CD4-positive, CD25-positive, alpha-beta regulatory T cell (primary cell): ENCODE measurements at places on chromosomes 12 and 14. TPM values are rescaled to one million over a fixed set of nuclear protein-coding genes. Genes with fewer than 3 reads are reported as not detected.

- peaks cover 8% of the 10 kb centered on the region for H3K4me1 ChIP-seq
- no peaks in the 10 kb centered on the region for H3K36me3 ChIP-seq
- H3K27ac ChIP-seq = no peak overlapping the region
- H3K4me3 ChIP-seq = peak overlapping the region; percentile 10
- peak; percentile 45 for DNase-seq
Observed at GRCh38 chr12:128534906-128535305, 267.9 kb downstream of the TMEM132C start.

GRCh38 chr12:50806176-50806575, 36.5 kb upstream of the TMPRSS12 start:
- no peak for DNase-seq
- no peaks in the 10 kb centered on the region for H3K27me3 ChIP-seq
- H3K4me1 ChIP-seq = no peaks in the 10 kb centered on the region
- no peak overlapping the region for H3K4me3 ChIP-seq
- no peak overlapping the region for H3K27ac ChIP-seq

Gene METAP2
- polyA plus RNA-seq = 33.9 TPM

DNA sequence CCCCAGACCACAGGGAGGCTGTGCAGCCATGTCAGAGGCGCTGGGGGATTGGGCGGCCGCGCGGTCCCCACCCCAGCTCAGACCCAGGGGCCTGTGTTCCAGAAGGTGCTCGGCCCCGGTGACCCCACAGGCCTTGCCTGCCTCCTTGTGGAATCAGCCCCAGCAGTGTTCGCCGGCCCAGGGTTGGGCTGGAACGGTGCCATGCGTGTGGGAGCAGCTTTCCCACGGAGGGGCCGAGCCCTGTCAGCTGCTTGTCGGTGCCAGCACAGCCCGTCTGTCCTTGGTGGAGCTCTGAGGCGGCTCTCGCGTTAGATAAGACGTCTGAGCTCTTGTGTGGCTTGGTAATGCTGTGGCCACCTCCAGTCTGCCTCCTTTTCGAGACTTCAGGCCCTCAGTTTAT, 8.5 kb downstream of the ZFYVE21 start:
- no peak for DNase-seq
- peaks cover 8% of the 10 kb centered on the region for H3K36me3 ChIP-seq
- H3K4me1 ChIP-seq = no peaks in the 10 kb centered on the region
- H3K27ac ChIP-seq = no peak overlapping the region
- H3K4me3 ChIP-seq = no peak overlapping the region

Gene OR4Q2
- polyA plus RNA-seq = not detected

- H3K4me1 ChIP-seq = peaks cover 16% of the 10 kb centered on the region
- H3K4me3 ChIP-seq = peak overlapping the region; percentile 16
- no peaks in the 10 kb centered on the region for H3K27me3 ChIP-seq
- peak; percentile 60 for DNase-seq
Observed at GRCh38 chr12:50088577-50089335, 3.6 kb downstream of the SMARCD1 start.

DNA sequence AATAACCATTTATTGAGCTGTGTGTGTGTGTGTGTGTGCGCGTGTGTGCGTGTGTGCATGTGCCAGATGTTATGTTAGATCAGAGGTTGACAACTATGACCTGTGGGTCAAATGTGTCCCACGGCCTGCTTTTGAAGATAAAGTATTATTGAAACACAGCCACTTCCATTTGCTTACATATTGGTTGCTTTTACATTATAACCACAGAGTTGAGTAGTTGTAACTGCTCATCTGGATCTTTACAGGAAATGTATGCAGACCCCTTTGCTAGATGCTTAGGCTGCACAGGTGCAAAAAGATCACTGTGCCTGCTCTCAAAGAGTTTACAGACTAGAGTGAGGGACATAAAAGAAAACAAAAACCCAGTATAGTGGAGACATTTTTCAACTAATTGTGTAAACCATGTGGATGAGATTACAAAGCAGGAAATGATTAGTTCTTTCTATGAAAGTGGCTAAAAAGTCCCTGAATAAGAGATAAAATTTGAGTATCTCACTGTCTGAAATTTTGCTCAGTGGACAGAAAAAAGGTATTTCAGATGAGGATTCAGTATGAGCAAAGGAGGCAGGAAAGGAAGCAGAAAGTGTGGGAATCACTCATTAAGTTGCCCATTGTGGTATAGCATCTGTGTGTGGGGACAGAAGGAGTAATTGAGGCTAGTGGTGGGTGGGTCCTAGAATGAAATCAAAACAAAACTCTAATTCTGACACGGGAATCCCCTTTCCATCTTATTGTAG, 188.4 kb downstream of the PAH start:
- no peaks in the 10 kb centered on the region for H3K27me3 ChIP-seq
- H3K36me3 ChIP-seq = no peaks in the 10 kb centered on the region
- no peak overlapping the region for H3K27ac ChIP-seq

GRCh38 chr12:69415471-69416275, 54.5 kb upstream of the FRS2 start:
- no peak overlapping the region for H3K27ac ChIP-seq
- H3K27me3 ChIP-seq = no peaks in the 10 kb centered on the region
- H3K36me3 ChIP-seq = peaks cover under 1% of the 10 kb centered on the region
- no peak overlapping the region for H3K4me3 ChIP-seq

Gene CLMN
- polyA plus RNA-seq = 0.90 TPM

GRCh38 chr14:89317051-89317691, 99.9 kb downstream of the FOXN3 start:
- H3K27me3 ChIP-seq = no peaks in the 10 kb centered on the region
- H3K4me1 ChIP-seq = peaks cover 5% of the 10 kb centered on the region
- peaks cover 12% of the 10 kb centered on the region for H3K36me3 ChIP-seq

DNA sequence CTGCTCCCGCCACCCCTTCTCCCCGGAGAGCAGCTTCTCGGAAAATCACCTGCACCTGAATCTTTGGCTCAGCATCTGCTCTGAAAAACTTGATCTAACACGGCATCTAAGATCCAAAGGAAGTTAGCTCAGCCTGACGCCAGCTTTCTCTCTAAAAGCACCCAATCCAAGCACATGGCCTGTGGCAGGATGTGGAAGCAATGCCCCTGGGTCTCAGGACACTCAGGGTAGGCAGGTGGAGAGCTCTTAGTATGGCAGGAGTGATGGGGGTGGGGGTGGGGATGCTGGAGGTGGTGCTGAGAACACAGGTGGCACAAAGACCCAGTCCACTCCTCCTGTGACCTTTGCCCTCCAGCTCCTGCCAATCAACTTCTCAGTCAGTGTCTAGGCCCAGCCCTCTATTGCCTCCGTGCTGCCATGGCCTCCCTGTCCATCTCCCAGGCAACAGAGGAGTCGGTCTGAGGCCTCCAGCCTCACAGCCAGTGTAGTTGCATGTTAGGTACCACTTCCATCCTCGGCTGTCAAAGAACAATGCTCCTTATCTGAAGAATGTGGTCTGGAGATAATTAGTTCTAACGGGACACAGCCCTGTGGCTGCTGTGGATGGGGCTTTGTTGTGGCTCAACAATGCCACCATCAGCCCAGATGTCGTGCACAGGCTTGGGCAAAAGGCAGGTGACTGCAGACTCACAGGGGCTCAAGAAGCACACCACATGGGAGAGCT, 180.0 kb upstream of the C14orf180 start:
- peaks cover 20% of the 10 kb centered on the region for H3K4me1 ChIP-seq
- H3K36me3 ChIP-seq = no peaks in the 10 kb centered on the region
- H3K27ac ChIP-seq = no peak overlapping the region

- peak overlapping the region; percentile 81 for H3K4me3 ChIP-seq
- no peaks in the 10 kb centered on the region for H3K36me3 ChIP-seq
- H3K27ac ChIP-seq = no peak overlapping the region
- no peaks in the 10 kb centered on the region for H3K27me3 ChIP-seq
Observed at GRCh38 chr12:42144158-42144407, 591 bp downstream of the GXYLT1 start.

DNA sequence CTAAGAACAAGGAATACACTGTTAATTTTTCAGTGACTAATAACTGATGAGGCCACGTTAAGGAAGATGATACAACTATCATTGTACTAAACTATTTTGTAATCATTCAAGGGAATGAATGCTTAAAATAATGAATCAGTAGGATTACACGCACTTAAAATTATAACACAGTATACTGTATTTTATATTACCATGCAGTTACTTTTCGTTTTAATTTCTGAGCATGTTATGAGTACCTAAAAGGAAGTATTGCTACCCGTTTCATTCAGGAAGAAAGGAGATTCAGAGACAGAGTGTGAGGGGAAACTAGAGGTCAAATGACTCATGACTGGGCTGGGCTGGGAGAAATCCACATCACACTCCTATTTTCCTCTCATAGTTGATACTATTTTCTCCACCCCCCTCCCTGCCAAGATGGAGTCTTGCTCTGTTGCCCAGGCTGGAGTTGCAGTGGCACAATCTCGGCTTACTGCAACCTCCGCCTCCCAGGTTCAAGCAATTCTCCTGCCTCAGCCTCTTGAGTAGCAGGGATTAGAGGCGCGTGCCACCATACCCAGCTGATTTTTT, 202.0 kb downstream of the PPM1H start:
- no peak overlapping the region for H3K27ac ChIP-seq
- H3K27me3 ChIP-seq = no peaks in the 10 kb centered on the region
- H3K4me1 ChIP-seq = no peaks in the 10 kb centered on the region
- no peaks in the 10 kb centered on the region for H3K36me3 ChIP-seq

- H3K27me3 ChIP-seq = no peaks in the 10 kb centered on the region
- H3K36me3 ChIP-seq = no peaks in the 10 kb centered on the region
- no peak overlapping the region for H3K4me3 ChIP-seq
Observed at GRCh38 chr12:5478081-5478706, 46.3 kb downstream of the NTF3 start.

DNA sequence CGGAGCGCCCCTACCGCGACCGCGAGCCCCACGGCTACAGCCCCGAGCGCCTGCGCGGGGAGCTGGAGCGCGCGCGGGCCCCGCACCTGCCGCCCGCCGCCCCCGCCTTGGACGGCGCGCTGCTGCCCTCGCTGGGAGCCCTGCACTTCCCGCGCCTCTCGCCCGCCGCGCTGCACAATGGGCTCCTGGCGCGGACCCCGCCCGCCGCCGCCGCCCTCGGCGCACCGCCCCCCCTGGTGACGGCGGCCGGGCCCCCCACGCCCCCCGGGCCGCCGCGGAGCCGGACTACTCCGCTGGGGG, 27.0 kb downstream of the LRCOL1 start:
- peaks cover 4% of the 10 kb centered on the region for H3K36me3 ChIP-seq
- H3K4me1 ChIP-seq = no peaks in the 10 kb centered on the region
- no peak for DNase-seq
- no peaks in the 10 kb centered on the region for H3K27me3 ChIP-seq

Gene TEX52
- not detected for polyA plus RNA-seq

Gene SYNDIG1L
- polyA plus RNA-seq = not detected

- no peaks in the 10 kb centered on the region for H3K4me1 ChIP-seq
- H3K36me3 ChIP-seq = no peaks in the 10 kb centered on the region
- no peaks in the 10 kb centered on the region for H3K27me3 ChIP-seq
Observed at GRCh38 chr12:18281941-18282340, 20.6 kb downstream of the PIK3C2G start.

DNA sequence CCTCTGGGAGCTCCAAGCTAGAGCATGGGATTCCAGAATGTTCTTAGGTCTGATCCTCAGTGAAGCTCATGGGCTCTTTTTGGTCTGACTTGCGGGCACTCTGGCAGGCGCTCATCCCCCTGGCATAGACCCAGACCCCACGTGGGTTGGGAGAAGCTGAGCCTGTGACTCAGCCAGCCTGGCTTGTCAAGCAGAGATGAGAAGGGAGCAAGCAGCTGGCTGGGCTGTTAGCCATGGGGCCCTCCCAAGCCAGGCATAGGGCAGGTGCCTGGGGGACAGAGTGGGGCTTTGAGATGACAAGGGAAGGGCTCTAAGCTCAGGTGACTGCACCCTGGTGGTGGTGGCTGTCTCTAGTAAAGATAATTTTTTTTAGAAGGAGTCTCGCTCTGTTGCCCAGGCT, 80.3 kb upstream of the NOS1 start:
- H3K4me1 ChIP-seq = no peaks in the 10 kb centered on the region
- H3K27ac ChIP-seq = no peak overlapping the region
- no peaks in the 10 kb centered on the region for H3K27me3 ChIP-seq
- no peak for DNase-seq

Gene TAS2R50
- not detected for polyA plus RNA-seq

DNA sequence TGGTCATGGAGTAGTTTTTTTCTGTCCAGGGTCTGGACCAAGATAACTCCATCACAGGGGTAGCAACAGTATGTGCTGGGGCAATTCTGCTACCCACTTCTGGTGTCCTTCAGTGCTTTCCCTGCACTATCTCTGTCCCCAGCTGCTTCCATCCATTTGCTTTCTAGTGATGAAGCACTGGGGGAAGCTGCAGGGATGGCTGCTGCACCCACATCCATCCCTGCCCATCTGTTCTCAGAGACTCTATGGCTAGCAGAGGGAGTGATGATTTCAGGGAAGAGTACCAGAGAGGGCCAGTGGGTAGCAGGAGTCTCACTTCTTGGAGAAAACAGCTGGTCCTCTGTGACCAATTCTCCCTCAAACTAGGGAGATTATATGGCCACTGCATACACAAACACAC, 44.1 kb downstream of the ETV6 start:
- H3K27me3 ChIP-seq = no peaks in the 10 kb centered on the region
- no peaks in the 10 kb centered on the region for H3K4me1 ChIP-seq
- no peaks in the 10 kb centered on the region for H3K36me3 ChIP-seq
- no peak overlapping the region for H3K4me3 ChIP-seq
- no peak overlapping the region for H3K27ac ChIP-seq
- no peak for DNase-seq

DNA sequence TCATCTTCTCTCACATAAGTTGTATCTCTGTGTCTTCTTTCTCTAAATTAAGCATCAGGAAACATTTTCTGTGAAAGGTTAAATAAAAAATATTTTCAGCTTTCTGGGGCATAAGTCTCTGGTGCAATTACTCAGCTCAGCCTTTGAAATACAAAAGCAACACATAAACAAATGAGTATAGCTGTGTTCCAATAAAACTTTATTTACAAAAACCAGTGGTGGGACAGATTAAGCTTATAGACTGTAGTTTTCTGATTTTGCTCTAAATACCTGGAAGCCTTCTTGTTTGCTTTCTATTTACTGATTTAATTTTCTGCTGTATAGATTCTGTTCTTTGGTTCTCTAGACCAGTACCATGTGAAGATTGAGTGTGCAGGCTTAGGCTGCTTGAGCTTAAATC, 655.1 kb downstream of the VRK1 start:
- no peak overlapping the region for H3K4me3 ChIP-seq
- no peaks in the 10 kb centered on the region for H3K36me3 ChIP-seq
- no peak for DNase-seq
- no peak overlapping the region for H3K27ac ChIP-seq

Gene TMTC1
- not detected for polyA plus RNA-seq

DNA sequence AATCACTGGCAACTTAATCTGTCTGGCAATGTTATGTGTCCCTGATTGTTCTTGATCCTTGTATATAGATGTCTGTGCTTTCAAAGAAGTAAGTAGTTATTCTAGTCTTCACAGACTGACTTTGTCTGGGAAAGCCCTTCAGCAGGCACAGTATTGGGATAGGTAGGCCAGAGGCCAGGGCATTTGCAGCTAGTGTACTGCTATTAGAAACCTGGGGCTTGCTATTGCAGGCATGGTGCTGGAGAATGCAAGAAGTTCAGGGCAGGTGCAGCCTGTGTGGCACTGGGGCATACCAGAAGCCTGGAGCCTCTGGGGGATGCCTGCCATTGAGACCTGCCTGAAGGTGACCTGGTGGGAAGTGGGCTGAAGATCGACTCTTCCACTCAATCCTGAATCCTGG, 96.3 kb downstream of the TMTC3 start:
- H3K27ac ChIP-seq = no peak overlapping the region
- DNase-seq = no peak
- H3K36me3 ChIP-seq = no peaks in the 10 kb centered on the region
- H3K27me3 ChIP-seq = no peaks in the 10 kb centered on the region
- no peak overlapping the region for H3K4me3 ChIP-seq
- H3K4me1 ChIP-seq = no peaks in the 10 kb centered on the region
